Endothelial cell (in vitro differentiated cells): ENCODE measurements at places on chromosomes 3 and 15.

DNA sequence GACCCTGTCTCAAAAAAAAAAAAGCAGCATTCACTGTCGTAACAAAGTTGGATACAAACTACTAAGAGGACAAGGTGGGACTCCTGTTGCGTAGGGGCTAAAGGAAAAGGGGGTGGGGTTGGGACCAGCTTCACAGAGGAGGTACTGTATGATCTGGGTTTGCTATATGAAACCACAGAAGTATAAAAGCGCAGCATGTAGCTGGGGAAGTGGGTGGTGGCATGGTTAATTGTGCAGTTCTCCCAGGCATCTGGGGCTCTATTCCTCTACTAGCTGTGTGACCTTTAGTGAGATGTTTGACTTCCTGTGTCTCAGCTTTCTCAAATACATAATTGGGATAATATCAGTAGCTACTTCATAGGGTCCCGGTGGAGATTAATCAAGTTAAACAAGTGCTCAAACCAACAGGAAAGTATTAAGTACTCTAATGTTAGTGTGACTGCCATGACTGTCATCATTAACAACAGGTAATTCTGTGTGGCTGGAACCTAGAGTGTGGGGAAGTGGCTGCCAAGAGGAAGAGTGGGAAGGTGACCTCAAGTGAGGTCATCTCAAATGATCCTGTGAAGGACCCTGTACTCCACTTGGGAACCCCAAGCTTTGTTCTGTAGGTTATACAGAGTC lies 11.5 kb downstream of the PARP16 start:
- no peak for DNase-seq

GRCh38 chr15:94889153-94889552 lies 657.8 kb downstream of the MCTP2 start:
- no peak for DNase-seq

GRCh38 chr3:197203714-197204146 lies 94.7 kb downstream of the DLG1 start:
- DNase-seq: no peak

DNA sequence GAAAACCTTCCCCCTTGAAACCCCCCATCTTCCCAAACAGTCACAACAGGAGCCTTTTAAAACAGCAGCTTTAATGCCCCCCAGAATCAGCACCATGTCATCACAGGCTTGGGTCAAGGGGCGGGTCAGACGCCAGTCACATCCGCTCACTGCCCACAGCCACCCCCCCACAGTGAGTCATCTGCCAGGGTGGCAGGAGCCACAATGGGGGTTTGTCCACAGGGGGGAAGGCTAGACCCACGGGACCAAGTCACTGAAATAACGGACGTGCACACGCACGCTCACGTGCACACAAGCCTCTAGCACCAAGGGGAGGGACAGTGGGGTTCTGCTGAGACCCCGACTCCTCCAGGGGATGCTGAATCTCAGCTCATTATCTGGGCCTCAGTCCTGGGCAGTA lies 441 bp upstream of the UCN2 start:
- DNase-seq: no peak

- DNase-seq: no peak
These were observed 72.5 kb downstream of the VPS8 start for GRCh38 chr3:184884359-184885017.

DNA sequence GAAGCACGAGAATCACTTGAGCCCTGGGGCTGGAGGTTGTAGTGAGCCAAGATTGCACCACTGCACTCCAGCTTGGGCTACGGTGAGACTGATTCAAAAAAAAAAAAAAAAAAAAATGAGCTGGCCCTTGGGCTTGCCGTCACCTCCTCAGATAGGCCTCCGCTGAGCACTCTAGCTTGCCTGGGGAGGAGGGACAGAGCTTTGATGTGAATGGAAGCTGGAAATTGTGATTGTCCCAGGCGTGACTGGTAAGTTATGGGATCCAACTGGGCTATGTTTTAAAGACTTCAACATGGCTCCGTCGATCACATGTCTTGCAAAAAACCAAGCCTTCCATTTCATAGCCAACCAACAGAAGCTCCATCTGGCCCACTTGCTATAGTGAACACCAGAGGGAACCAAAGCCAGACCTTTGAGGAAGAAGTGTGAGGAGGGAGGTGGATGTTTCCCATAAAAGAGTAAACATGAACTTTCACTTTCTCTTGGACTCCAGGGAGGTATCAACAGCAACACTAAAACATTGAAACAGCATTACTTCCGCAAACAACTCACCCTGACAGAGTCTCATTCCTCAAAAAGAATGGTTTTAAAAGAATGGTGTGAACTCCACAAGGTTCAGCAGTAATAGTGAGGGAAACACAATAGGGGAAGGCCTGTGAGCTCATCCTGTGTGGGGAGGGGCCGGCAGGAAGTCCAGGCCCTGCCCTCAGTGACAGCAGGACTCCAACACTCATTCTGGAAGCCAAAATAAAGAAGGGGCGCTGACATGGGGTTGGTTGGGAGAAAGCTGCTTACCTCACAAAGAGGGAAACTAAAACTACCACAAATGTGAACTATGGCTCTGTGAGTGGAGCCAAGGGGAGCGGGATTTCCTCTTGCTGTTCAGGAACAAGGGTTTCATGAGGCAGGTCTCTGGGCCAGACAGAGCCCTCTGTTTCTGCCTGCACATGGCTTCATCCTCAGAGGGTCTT lies 59.2 kb upstream of the IL12A start:
- DNase-seq: peak; percentile 4

DNA sequence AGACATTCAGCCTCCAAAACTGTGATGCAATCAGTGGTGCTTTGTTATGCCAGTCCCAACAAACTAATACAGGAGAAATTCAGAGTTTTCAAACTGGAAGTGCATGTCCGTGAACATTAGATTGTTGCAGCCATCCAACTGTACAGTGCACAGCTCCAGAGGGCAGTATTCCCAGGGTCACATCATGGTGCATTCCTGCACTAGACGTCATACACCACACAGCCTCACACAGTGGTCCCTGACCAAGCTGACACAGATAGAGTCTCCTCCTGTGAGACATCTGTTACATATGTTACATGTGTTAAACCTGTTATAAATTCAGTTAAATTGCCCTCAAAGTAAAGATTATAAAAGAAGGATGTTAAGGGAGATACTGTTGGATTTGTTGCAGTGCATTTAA lies 209.0 kb downstream of the LRRN1 start:
- no peak for DNase-seq

DNA sequence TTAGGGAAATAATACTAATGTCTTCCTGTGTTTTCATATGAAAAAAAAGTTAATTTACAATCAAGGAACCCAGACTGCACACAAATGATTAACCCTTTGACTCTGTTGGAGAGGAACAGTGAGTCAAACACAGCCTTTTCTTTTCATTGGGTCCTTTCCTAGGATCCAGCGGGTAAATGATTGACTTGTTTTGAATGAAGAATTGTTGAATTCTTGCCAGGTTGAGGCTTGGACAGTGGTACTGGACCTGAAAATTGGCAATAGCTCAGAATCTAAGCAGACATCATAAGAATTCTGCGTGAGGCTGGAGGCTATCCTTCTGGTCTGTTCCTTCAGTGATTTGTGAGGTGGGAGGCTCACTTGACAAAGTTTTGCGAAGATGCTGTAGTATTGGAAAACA lies 143.0 kb downstream of the RYR3 start:
- no peak for DNase-seq

GRCh38 chr3:114428044-114428595 lies 134.3 kb downstream of the TIGIT start:
- DNase-seq: no peak

GRCh38 chr3:126837773-126838172 lies 133.7 kb downstream of the CHCHD6 start:
- no peak for DNase-seq

DNA sequence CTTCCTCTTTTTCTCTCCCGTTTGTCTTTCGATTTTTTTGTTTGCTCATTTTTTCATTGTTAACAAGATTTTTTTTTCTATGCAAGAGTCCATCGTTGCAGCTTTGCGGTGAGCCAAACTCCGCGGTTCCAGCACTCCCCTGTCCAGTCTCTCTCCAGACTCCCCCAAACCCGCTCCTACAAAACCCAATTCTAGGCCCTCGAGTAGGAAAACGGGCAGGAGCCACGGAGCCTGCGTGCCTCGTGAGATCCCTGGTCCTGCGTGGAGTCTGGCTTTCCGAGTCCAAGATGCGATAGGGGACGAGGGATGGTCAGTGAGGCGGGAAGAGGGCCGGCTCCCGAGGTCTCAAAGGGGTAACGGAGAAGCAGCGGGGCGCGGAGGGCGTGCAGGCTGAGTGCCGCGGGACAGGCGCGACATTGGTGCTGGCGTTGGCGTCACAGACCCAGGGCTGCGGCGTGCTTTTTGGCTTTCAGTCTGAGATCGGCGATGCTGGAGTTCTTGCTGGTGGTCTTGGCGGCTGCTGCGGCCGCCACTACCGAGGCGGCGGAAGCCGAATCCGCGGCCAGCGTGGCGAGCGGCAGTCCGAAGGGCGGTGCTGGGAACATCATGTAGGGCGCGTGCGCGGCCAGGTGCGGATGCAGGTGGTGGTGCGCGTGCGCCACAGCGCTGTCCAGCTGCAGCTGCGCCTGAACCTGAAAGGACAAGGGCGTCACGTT lies 8.5 kb downstream of the SHOX2 start:
- peak; percentile 83 for DNase-seq

- DNase-seq: no peak
These were observed 68.4 kb downstream of the BFSP2 start for GRCh38 chr3:133468251-133468721.

- no peak for DNase-seq
These were observed 59.6 kb downstream of the PRTG start for GRCh38 chr15:55683376-55683775.

- no peak for DNase-seq
These were observed 44.5 kb upstream of the SLCO2A1 start for GRCh38 chr3:134074001-134074789.

GRCh38 chr3:82114589-82114988 lies 353.1 kb upstream of the GBE1 start:
- DNase-seq: no peak

DNA sequence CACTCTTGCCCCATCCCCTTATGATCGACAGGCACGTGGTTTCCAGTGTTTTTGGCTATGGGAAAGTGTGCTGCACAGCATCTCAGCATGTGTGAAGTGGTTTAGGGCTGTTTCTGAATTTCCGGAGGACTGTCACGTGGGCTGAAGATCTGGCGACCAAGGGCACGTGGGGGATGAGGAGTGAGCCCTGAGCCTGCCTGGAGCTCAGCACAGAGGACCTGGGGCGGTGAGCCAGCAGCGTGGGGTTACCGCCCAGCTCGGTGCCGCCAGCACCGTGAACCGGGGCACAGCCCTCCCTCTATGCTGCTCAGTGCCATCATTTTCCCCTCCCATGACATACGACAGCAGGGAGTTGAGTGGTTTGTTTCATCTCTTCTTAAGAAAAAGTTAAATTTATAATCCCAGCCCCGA lies 150.2 kb downstream of the DNAJB8 start:
- no peak for DNase-seq

DNA sequence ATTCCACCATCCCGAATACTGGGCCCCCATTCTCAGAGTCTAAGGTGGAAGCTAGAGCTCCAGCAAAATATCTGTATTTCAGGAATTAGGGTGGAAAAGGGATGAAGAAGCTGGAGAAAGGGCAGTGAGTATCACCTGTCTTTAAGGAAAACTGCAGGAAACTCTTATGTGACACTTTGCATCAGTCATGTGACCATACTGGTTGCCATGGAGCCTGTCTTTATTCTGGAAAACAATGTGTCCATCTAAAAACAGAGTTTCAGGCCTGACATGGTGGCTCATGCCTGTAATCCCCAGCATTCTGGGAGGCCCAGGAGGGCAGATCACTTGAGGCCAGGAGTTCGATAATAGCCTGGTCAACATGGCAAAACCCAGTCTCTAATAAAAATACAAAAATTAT lies 52.9 kb upstream of the FSIP1 start:
- no peak for DNase-seq

GRCh38 chr15:89177633-89178306 lies 43.6 kb downstream of the RLBP1 start:
- DNase-seq: peak; percentile 61

DNA sequence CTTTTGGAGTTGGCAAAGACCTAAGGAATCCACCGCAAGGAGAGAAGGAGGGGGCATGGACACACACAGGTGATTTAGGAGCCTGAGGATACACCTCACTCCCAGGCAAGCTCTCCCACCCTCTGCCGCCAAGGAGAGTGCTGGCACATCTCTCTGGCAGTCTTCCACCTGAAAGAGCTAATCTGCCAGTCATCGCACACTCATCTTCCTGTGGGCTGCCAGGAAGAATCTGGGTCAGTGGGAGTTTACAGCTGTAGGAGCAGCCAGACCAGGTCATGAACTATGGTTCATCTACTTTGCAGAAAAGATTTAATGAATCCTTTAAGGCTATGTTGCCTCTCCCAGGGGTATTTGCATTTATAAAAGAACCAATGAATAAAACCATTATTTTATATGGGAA lies 170.6 kb upstream of the TSC22D2 start:
- no peak for DNase-seq

GRCh38 chr15:27482287-27482686 lies 511.3 kb downstream of the GABRG3 start:
- DNase-seq: no peak

- DNase-seq: no peak
These were observed 84.8 kb downstream of the PPCDC start for GRCh38 chr15:75107908-75108838.

- DNase-seq: no peak
These were observed 1.1 kb downstream of the TP63 start for GRCh38 chr3:189632242-189632641.

DNA sequence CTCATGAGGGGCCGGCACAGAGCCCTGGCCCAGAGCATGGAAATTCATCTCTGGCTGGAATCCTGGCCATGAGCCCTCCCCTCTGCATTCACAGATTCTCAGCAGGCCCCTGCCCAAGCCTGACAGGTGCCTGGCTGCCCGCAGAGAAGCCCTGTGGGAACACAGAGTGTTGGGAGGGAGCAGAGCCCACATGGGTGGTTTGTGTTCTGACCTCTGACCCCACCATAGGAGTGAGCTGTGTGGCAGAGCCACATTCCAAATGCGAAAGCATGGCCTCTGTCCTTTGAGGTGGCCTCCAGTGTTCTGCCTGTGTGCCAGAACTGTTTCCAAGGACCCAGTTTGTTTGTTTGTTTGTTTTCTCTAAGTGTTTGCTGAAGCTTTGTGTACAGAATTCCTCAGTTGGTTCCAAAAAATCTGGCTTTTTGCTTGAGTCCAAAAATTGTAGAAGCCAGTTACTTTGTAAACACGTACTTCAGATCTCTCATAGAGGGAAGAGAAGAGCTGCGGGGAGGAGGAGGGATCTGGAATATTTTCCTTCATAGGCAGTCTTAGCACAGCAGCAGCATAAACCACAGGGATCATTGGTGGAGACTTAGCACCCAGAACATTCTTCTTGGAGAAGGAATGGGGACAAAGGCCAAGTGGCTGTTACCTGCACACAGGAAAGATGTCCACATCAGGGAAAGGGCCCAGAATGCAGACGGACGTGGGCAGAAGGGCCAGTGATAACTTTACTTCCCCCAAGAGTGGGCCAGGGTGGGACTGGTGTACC lies 36.0 kb downstream of the GRAMD2A start:
- DNase-seq: no peak

- DNase-seq: no peak
These were observed 4.4 kb upstream of the COL8A1 start for GRCh38 chr3:99633887-99634558.

DNA sequence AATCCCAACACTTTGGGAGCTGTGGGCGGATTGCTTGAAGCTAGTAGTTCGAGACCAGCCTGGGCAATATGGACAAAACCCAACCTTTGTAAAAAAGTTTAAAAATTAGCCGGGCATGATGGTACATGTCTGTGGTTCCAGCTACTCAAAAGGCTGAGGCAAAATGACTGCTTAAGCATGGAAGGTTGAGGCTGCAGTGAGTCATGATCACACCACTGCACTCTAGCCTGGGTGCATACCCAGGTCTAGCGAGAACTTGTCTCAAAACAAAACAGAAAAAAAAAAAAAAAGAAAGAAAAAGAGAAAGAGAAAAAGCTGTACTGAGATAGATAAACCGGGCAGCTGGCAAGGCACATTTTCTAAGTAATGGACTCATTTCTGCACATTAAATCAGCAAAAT lies 10.6 kb downstream of the ARPP19 start:
- DNase-seq: no peak
